ENCODE measurements at places on chromosomes 12 and 14.
A peak's percentile ranks its signal among the peaks of the same experiment; 100 is the strongest.

GRCh38 chr14:105918496-105919262 lies 392.3 kb downstream of the TMEM121 start:
- no peak for DNase-seq

- DNase-seq, result no peak
Measured at GRCh38 chr12:94587266-94588241, 62.8 kb downstream of the TMCC3 start.

- DNase-seq, result no peak
Measured at GRCh38 chr12:125540580-125541204, 475.5 kb downstream of the AACS start.

DNA sequence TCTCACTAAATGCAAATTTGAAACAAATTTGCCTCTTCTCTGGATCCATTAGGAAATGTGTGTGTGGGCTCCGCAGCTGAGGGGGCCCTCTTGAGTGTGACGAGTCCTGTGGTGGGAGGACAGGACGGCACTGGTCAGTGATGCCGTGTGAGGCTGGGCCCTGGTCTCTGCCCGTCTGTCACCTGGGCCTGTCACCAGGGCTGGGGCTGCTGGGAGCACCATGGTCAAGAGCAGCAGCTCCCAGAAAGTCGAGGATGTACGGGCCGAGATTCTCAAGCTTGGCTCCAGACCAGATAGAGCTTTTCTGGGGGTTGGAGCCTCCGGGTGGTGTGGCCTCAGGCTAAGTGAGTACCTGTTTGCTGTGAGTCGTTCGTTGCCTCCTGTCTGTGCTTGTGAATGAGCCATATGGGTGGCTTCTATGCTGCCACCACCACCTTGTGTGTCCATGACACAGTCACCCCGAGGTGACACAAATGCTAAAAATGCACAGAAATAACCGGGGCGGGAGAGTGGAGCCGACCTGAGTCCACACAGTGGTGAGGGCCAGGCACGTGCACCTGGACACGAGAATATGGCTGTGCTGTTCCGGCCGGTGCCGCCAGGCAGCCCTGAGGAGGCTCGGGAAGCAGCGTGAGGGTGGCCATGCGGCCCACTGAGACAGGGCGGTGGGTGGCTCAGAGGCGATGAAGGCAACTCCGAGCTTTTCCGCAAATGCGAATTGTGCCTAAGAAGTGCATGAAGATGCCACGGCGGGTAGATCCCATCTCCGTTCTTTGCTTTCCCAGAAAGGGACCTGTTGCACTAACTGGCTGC lies 8.7 kb downstream of the PGAM5 start:
- DNase-seq, result no peak

DNA sequence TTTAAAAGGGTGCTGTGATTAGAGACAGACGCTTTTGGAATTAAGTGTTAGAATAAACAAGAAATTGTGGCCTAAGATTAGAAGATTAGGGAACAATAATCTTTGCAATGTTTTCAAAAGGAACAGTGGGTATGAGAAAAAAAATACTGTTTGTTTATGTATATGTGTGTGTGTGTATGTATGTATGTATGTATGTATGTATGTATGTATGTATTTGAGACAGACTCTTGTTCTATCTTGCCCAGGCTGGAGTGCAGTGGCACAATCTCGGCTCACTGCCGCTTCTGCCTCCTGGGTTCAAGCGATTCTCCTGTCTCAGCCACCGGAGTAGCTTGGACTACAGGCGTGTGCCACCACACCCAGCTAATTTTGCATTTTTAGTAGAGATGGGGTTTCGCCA lies 81.6 kb downstream of the TRAFD1 start:
- DNase-seq, result no peak

- no peak for DNase-seq
Measured at GRCh38 chr12:58079806-58080205, 138.4 kb downstream of the ATP23 start.

DNA sequence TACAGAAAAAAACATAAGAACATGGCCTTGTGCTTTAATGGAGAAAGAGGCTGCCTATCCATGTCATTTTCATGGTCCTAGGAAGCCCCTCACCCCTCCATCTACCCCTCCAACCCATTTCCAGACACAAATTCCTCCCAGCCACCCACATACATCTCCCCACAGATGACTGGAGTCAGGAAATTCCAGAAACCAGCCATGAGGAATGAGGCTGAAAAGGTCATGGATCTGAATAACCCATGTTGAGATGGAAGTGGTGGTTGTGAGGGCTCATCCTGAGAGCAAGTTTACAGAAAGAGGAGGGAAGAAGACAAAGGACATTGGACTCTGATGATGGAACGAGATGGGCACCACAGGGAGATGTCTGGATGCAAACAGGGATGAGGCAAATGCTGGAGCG lies 23.9 kb upstream of the C12orf42 start:
- no peak for DNase-seq

- no peak for DNase-seq
Measured at GRCh38 chr14:92287987-92288386, 35.0 kb upstream of the SLC24A4 start.

DNA sequence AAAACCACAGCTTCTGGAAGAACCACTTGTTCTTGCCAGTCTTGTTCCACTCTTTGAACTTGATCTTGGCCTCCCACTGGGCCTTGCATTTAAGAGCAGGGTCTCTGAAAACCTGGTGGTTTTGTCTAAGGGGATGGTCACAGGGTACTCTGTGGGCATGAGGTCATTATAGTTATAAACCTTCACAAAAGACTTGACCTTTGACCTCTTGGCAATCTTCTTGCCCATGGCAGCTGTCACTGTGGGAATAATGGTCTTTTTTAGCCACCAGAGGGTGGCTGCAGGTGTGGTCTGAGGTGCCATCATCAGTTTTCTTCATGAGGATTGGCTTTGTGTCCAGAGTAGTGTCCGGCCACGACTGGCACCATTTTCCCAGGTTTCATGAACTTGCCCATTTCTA lies 9.1 kb downstream of the ATP6V0A2 start:
- DNase-seq, result no peak

GRCh38 chr12:131530422-131530821 lies 180.5 kb upstream of the SFSWAP start:
- DNase-seq, result peak; percentile 15

DNA sequence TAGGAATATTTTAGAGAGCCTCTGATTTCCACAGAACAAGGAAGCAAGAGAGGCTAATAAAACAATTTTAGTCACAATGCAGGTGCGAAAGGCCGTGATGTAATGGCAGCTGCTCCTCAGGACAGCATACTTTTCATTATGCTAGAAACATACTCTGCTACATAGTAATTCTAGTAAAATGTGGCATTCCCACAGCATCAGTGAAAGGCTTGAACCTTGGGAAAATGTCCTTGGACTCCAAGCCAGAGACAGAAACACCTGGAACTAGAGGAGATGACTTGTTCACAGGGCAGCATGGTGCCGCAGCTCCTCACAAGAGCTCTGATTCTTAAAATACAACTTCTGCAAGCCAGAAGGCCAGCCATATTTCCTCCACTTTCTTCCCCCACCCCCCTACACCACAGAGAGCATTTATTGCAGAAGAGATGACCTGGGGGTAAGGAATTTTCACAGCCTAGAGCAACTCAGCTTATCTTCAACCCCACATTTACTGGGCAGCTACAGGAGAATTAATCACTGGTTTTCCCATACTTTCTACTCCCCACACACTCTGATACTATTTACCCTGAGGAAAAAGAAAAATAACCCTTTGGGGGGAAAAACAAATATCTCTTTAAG lies 15.8 kb downstream of the ABCC9 start:
- DNase-seq, result no peak

DNA sequence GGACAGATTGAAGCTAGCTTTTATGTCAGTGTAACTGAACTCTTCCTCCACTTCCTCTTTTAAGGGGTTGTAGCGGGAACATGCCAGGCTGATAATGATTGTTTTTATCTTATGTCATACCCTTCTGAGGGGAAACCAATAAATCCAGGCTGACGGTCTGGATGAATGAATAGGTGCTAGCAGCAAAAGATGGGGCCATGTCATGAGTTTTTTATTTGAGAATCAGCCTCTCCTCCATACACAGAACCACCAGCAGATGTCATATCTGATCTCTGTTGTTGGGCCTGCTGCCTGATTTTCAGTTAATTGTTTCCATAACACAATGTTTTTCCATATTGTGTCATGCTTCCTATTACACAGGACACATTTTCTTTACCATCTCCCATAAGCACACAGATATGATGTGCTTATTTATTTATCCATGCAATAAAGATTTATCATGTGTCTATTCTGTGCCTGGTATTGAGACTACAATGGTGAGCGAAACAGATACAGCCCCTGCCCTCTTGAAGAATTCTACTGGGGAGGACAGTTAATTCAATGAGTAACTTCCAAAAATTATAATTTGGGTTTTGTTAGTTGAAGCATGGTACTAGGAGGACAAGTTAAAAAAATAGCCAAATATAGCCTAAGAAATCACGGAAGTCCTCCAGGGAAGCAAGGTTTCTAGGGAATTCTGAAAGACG lies 33.6 kb upstream of the CRY1 start:
- DNase-seq, result peak; percentile 80

- DNase-seq, result no peak
Measured at GRCh38 chr12:71007020-71007419, 86.5 kb upstream of the PTPRR start.

DNA sequence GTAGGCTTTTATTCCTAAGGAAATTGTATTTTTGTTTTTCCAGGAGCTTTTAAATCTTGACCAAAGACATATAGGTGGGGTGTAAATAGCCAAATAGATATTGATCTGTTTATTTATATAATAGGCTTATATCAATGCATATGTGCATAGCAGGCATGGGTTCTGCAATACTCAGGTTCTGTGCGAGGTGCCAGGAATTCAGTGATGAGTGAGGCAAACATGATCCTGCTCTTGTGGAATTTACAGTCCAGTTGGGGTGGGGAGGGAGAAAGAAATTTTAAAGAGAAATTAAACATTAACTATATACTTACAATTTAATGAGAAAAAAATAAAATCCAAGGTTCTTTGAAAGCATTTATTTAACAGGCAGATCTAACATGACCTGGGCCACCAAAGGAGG lies 160.3 kb upstream of the HIF1A start:
- no peak for DNase-seq

- no peak for DNase-seq
Measured at GRCh38 chr14:98227000-98227726, 1044.8 kb downstream of the BCL11B start.

GRCh38 chr12:103379670-103380069 lies 116.1 kb downstream of the C12orf42 start:
- no peak for DNase-seq

DNA sequence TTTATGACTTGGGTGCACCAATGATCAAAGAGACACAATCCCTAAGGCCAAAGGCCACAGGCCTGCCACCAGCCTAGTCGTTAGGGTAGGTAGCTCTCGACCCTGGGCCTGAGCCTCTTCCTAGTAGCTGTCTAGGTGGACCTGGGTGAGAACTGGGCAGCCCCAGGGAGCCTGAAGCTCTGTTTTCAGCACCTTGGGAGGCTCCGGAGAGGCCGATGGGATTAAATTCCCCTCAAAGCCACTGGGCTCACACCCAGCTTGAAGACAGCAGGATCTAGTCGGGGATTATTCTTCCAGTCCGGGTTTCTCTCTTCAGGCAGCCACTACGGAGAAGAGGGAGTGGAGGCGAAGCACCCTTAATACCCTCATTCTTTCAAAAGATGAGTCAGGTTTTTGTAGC lies 79.8 kb downstream of the TMEM260 start:
- DNase-seq, result no peak

- DNase-seq, result no peak
Measured at GRCh38 chr14:105220699-105221597, 27.4 kb upstream of the BTBD6 start.

GRCh38 chr12:9736936-9737705 lies 4.2 kb upstream of the CLECL1 start:
- peak; percentile 82 for DNase-seq

- DNase-seq, result no peak
Measured at GRCh38 chr12:66065641-66066136, 64.9 kb downstream of the LLPH start.

- no peak for DNase-seq
Measured at GRCh38 chr12:100656856-100657255, 83.4 kb downstream of the GAS2L3 start.

DNA sequence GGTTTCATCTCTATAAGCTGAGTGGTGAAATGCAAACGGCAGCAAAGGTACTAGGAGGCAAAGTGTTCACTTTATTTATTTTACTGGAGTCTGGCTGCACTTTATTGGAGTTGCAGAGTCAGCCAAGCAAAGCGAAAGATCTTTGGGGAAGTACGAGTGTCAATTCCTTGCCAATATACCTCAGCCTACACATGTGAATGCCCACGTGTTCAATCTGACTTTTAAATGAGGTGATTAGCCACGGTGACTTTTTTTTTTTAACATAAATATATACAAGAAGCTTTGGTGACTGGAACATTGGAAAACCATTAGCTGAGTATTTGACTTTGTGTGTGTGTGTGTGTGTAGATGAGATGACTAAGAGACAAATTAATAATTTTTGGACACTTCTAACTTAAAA lies 178.8 kb downstream of the NTS start:
- no peak for DNase-seq

DNA sequence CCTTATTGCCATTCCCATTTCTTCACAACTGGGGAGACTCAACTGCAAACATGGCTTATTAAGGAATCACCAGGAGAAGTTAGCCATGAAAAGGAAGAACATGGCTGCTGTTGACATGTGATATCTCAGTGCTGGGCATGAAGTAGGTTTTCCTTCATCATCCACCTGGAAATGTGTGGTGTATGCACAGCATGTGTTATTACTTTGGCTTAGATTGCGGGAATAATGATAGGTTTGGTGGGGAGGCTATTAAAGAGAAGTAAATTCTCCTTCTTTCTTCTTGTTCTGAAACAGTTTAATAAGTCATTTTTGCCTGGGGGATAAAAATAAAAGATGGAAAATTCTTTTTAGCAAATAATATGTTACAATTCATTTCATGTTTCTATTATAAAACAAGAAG lies 23.7 kb upstream of the CLEC14A start:
- DNase-seq, result no peak

DNA sequence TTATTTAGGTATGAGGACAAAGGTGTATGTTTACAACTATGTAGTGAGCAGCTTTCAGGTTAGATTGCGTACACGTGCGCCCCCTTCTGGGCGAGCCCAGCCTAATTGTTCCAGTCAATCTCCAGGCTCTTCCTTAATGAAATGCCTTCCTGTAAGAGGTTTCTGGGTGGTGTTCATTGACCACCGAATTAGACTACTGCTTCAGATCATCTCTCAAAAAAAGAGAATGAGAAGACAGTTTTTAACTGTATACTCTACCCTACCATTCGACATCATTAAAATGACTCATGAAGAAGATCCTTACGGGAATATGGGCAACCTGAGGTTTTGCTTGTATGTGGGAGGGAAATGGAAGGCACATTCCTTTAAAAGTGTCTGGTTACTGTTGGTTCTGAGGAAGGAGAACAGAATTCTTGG lies 2.1 kb downstream of the LUM start:
- DNase-seq, result peak; percentile 86

Data from OCI-M1 (cell line).